ENCODE measurements at places on chromosomes 12 and 14.

- DNase-seq = no peak
These were observed 8.5 kb downstream of the VASH1 start for GRCh38 chr14:76769636-76770292.

DNA sequence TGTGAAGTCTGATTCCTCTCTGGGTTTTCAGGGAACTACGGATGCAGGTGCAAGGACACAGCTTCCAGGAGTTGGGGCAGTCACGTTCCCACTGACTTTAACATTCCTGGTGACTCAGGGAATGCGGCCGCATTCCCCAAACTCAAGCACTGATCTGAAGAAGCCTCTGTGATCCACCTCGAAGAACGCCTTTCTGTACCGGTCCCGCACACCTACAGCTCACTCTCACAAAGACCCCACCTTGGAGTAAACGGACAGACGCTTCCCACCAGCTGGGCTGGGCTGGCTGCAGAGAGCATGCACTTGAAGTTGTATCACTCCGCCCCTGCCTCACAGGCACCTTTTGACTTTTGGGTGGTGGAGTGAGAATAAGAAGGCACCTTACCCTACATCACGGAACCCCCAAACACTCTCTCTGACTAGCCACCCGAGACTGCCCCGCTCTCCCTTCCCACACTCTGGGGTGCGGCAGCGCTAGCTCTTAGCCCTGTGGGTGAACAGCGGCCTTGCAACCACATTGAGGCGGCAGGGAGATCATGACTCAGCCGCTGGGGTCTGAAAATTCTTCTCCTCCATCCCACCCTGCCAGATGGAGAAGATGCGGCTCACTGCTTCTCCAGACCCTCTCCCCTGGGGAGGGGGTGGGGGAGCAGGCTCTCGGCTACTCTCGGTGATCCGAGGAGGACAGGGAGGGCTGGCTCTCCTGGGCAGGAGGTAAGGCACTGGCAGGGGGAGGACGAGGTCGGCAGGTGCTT is 23.7 kb upstream of the HDAC7 start:
- DNase-seq = no peak

DNA sequence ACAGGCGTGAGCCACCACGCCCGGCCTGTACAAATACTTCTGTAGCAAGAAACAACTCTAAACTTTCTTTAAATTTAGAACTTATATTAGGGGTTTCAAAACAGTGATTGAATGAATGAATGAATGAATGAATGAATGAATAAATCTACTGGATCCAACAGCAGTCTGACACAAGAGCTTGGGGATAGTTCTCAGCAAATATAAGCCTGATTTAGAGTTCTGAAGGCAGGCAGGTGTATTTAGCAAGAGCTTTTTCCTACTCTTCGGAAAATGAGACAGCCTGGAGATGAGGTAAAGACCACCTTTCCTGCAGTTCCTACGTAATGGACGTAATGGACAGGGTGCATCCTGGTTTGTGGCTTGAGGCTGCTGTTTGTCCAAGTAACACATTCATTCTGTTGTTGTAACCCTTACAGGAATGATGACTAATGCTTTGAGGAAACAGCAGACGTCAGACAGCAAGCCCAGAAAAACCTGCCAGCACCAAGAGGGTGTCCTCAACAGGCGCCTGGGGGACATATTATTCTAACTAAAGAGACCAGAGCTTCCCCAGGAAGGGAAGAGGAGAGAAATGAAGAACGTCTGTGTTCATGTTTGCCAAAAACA is 277.4 kb upstream of the SOX5 start:
- DNase-seq = no peak

DNA sequence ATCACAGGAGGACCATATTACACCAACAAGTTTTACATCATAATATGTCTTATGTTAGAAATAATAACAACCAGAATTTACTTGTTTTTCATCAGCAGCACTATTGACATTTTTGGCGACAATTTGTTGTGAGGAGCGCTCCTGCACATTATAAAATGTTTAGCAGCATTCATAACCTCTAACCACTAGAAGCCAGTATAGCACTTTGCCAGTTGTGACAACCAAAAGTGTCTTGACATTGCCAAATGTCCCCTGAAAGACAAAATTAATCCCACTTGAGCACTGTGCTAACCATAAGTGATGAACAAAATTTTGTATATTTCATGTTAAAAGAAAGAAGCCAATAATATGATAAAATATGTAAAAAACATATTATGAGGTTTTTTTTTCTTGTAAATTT is 356.9 kb upstream of the LMO3 start:
- no peak for DNase-seq

DNA sequence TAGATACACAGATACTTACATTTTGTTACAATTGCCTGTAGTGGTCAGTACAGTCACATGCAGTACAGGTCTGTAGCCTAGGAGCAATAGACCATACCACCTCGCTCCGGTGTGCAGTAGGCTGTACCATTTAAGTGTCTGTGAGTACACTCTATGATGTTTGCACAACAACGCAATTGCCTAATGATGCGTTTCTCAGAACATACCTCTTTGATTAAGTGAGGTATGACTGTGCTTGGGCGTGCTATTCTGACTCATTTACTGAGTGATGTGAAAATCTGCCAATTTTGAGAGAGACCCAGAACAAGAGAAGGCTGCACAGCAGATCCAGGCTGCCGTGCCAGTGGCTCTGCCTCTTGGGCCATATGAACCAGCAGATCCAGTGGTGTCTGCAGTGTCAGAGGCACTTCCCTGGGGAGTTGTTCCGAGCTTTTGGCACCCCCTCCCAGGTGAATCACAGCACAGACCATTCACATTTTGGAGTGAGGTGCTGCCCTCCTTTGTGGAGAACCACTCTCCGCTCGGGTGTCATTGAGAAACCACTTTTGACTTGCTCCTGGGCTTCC is 20.4 kb downstream of the DLK1 start:
- no peak for DNase-seq

GRCh38 chr12:112759786-112760185 is 31.8 kb upstream of the RPH3A start:
- no peak for DNase-seq

- DNase-seq = no peak
These were observed 95.8 kb downstream of the ITPK1 start for GRCh38 chr14:93019970-93020369.

GRCh38 chr12:121933522-121934308 is 15.3 kb downstream of the CFAP251 start:
- DNase-seq = no peak

All from KG1 (cell line).